Stimulated activated naive B cell treated with anti-CD40 and anti-IgM and Interleukin-4, amounts not matched to agents 10 μg/mL and 1 μg/mL and 100 μg/mL, for 72 hours (primary cell): ENCODE measurements at places on chromosomes 12 and 14.

- DNase-seq: no peak
Observed at GRCh38 chr12:76219806-76220205, 128.4 kb downstream of the BBS10 start.

DNA sequence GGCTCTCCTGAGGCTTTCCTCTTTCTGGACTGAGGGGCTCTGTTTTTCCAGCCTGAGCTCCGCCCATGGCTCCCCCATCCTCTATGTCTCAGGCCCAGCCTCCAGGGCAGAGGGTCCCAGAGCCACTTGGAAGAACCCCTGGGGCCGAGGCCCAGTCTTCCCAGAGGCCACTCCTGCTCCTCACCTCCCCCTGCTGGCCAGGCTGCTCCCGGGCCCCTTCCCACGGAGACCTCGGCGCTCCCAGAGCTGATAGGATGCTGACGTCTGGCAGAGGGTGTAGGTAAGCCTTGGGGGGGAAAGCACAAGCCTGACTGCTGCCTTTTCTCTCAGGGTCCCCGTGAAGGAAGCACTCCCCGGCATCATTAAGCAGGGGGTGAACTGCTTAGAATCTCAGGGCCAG is 51.4 kb downstream of the ERH start:
- DNase-seq: no peak

DNA sequence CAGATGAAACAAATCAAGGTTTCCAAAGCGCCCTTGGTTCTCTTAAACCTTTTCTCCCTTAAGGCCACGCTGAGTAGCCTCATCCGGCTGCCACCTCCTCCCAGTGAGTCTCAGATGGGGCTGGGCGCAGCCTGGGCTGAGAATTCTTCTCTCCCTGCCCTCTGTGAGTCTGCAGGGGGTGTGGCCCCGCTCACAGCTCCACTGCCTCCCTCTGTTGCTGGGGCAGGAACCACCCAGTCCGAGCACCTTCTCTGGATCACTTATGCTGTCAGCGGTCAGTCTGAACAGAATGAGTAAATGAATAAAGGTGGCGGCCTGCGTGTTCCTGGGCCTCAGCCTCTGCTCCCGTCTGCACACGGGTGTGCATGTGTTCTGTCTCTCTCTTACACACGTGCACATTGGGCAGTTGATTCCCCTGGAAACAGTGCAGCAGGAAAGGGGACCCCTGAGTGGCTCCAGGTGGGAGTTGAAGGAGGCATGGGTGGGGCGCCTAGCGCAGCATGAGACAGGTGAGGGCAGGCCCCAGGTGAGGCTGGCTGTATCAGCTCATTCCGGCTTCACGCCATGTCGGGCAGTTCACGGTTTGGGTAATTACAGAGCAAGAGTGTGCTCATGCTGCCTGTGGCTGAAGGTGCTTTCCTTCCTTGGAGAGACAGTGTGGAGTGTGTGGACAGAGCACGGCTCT is 4.3 kb downstream of the PAPLN start:
- DNase-seq: no peak

DNA sequence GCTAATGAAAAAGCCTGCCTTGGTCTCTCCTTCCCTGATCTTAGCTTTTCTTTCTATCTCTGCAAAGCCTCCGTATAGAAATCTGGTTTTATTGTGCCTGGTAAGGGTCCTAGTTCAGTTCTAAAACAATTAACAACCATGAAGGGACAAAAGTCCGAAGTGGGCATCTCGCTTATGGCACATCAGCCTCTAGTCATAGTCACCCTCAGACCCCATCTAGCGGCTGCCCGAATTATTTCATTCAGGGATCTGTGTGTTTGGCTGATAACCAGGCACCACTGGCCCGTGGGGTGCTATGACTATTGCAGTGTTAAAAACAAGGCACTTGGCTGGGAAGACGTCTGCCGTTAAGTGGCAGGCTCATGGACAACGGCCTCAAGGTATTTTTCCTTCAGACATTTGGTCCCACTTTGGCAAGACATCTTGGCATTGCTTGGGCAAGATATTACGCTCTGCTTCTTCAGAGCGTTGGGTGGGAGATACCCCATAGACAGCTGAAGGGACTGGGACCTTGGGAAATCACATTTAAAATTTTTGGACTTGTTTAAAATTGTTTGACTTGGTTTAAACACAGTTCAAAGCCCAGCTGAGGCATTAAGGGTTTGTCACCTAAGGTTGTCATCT is 87.1 kb downstream of the SINHCAF start:
- peak; percentile 51 for DNase-seq

DNA sequence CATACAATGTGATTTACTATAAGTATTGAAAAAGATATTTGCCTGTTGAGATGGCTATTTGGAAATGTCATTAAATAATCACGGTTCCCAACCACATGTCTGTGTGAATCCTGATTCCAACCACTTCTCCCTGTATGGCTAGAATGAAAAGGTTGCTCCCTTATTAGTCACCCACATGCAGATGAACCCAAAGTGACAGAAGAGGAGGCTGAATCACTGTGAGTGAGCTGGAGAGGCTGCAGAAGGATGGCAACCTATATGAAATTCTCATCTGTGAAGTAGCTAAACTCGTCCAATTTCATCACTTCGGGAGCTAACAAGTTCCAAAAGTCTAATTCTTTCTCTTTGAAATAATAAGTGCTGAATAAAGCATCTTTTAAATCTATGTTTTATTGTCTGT is 300.5 kb downstream of the PRKD1 start:
- DNase-seq: no peak

GRCh38 chr14:105187935-105188524 is 6.9 kb upstream of the NUDT14 start:
- DNase-seq: no peak

GRCh38 chr14:35534208-35534872 is 376 bp downstream of the INSM2 start:
- no peak for DNase-seq

GRCh38 chr14:30638926-30639325 is 16.8 kb downstream of the SCFD1 start:
- no peak for DNase-seq
